ENCODE measurements at places on chromosomes 6 and 20.
A peak's percentile ranks its signal among the peaks of the same experiment; 100 is the strongest.

GRCh38 chr6:141552463-141552862, 580.3 kb upstream of the GJE1 start:
- peak; percentile 56 for DNase-seq

GRCh38 chr20:50323777-50324775, 133.4 kb downstream of the CEBPB start:
- DNase-seq = no peak

DNA sequence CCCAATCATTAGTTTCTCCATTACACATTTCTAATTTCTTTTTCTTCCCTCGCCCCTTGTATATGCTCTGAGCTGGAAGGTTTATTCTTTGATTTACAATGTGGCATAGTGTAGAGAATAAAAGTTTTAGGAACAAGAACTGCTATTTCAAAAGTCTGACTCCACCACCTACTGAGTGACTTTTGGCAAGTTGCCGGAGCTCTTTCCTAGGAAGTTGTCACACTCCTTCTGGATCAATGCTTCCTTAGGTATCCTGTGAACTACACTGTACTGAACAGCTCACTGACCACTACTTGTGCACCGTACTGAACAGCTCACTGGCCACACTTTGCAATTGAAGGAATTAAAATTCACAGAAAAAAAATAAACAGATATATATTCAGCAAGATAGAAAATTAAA, 458.2 kb downstream of the FRK start:
- DNase-seq = no peak

GRCh38 chr20:60246751-60247150, 288.5 kb downstream of the CDH26 start:
- no peak for DNase-seq

GRCh38 chr20:5772704-5773103, 22.5 kb downstream of the SHLD1 start:
- DNase-seq = no peak

Data from urinary bladder (tissue), 4 donors.